ENCODE measurements at places on chromosomes 5 and 9. TPM values are rescaled to one million over a fixed set of nuclear protein-coding genes. Genes with fewer than 3 reads are reported as not detected.

WDR31 gene
- 0.67 TPM for total RNA-seq

LHFPL2 gene
- 12.4 TPM for total RNA-seq

ZDHHC11B gene
- total RNA-seq: not detected

ACTL7A gene
- not detected for total RNA-seq

CCL19 gene
- total RNA-seq: not detected

OR1Q1 gene
- not detected for total RNA-seq

PLGRKT gene
- 35.4 TPM for total RNA-seq

PCSK1 gene
- not detected for total RNA-seq

Data from bronchus fibroblast of lung (primary cell).